Adrenal gland (tissue), 19 donors: ENCODE measurements at places on chromosomes 3 and 15. TPM values are rescaled to one million over a fixed set of nuclear protein-coding genes. Genes with fewer than 3 reads are reported as not detected.

Gene LSAMP
- 6.0 TPM for polyA plus RNA-seq

Gene CNTN6
- polyA plus RNA-seq: 3.1 TPM

Gene SLC51A
- 45.5 TPM for polyA plus RNA-seq

Gene STAC
- 1.3 TPM for polyA plus RNA-seq

Gene PIGZ
- polyA plus RNA-seq: 2.0 TPM

Gene CCR8
- not detected for polyA plus RNA-seq

Gene IL20RB
- 1.1 TPM for polyA plus RNA-seq

Gene FOXB1
- not detected for polyA plus RNA-seq

Gene GPR160
- 0.88 TPM for polyA plus RNA-seq

Gene P2RY14
- polyA plus RNA-seq: 0.40 TPM

Gene PRRT3
- polyA plus RNA-seq: 2.5 TPM

Gene ANKRD34C
- polyA plus RNA-seq: 0.11 TPM

Gene DVL3
- polyA plus RNA-seq: 92.9 TPM

Gene ZPLD1
- not detected for polyA plus RNA-seq

Gene RHOV
- 0.13 TPM for polyA plus RNA-seq

Gene CCR1
- polyA plus RNA-seq: 8.5 TPM

Gene COX17
- 406 TPM for polyA plus RNA-seq

Gene CHRNB4
- 1.9 TPM for polyA plus RNA-seq

Gene C2CD4B
- polyA plus RNA-seq: 0.97 TPM

Gene DNAH12
- polyA plus RNA-seq: 1.4 TPM

Gene ZNF609
- 4.4 TPM for polyA plus RNA-seq

Gene GADL1
- polyA plus RNA-seq: not detected

Gene ACAD11
- 59.1 TPM for polyA plus RNA-seq

Gene ZNF774
- 5.7 TPM for polyA plus RNA-seq

Gene GOLGA6L10
- 3.8 TPM for polyA plus RNA-seq

Gene SCAMP5
- polyA plus RNA-seq: 10.2 TPM

Gene CELF6
- polyA plus RNA-seq: 3.2 TPM

Gene GATA2
- polyA plus RNA-seq: 11.2 TPM

Gene PPP1R14D
- polyA plus RNA-seq: not detected

Gene GALNT15
- polyA plus RNA-seq: 6.6 TPM

Gene SMAD6
- polyA plus RNA-seq: 2.7 TPM

Gene MYO5C
- polyA plus RNA-seq: 0.81 TPM

Gene TTLL13
- 0.20 TPM for polyA plus RNA-seq

Gene OR5K2
- polyA plus RNA-seq: not detected
